ENCODE measurements at places on chromosomes 1 and 21. TPM values are rescaled to one million over a fixed set of nuclear protein-coding genes. Genes with fewer than 3 reads are reported as not detected.

The S100B gene
- total RNA-seq: 18.3 TPM

DNA sequence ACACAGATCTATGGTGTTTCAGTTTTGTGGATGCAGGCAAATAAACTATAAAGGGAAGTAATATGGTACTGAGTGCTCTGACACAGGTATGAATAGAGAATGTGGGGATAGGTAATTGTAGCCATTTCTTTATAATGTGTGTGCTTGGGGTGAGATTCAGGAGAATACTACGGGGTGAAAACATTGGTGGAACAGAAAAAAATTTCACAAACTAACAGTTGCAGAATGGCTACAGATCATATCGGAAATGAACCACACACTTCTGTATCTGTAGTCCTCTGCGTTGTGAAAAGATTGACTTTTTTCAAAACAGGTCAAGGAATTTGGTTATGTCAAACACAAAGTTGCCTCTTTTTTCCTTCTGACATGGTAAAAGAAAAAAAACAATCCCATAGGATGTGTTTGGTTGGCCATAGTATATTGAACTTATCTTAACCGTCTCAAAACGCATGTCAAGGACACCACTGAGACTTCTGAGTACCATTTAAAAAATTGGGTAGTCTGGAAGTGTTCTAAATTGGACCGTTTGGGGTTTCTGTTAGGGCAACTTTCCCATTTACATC, 1.1 kb upstream of the CDC73 start:
- no peak for DNase-seq

- no peak for DNase-seq
Observed at GRCh38 chr1:160806109-160806665, 10.2 kb downstream of the LY9 start.

- no peak for DNase-seq
Observed at GRCh38 chr1:4019606-4020331, 119.7 kb upstream of the C1orf174 start.

- DNase-seq: no peak
Observed at GRCh38 chr1:162666006-162666645, 33.9 kb downstream of the DDR2 start.

Measured in lower leg skin (tissue), 4 donors.